ENCODE measurements at places on chromosomes 5 and 9.
A peak's percentile ranks its signal among the peaks of the same experiment; 100 is the strongest.

DNA sequence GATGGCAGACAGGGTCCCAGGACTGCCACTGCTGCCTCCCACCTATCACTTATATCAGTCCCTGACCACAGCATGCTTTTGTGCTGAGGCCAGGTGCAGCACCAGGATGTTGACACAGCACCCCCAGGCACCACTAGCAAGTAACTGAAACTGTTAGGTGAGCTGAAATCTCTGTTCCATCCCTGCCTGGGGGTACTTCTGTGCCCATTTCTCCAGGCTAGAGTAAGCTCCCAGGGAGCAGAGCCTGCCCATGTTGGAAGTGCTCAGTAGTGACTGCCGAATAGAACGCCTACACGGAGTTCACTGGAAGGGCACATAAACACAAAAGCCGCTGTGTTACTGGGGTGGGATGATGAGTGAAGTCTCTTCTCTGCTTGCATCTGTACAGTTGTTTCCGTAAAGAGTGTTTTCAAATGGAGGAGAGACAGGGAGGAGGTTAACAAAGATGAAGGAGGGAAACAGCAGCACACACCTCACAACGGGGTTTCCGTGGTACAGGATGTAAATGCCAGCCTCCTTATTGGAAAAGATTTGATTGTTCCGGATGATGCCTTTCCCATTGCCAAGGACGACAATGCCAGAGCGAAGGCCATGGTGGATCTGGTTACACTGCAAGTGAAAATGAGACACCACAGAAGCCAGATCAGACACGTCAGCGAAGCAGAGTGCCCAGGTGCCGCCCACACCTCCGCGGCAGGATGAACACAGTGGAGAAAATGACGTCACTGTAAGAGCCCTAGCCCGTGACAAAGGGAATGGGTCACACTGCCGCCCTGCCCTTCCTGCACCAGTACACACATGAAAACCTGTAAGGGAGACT lies 43.1 kb downstream of the POLR1E start:
- DNase-seq: peak; percentile 61

- DNase-seq: no peak
Observed at GRCh38 chr9:34347800-34348158, 18.4 kb downstream of the NUDT2 start.

- DNase-seq: no peak
Observed at GRCh38 chr9:107732781-107733522, 243.4 kb upstream of the KLF4 start.

- DNase-seq: peak; percentile 5
Observed at GRCh38 chr9:20580673-20581072, 41.6 kb downstream of the MLLT3 start.

- DNase-seq: peak; percentile 57
Observed at GRCh38 chr5:149445739-149446369, 66.8 kb upstream of the IL17B start.
